ENCODE measurements at places on chromosomes 5 and 9.

- DNase-seq: no peak
These were observed 27.4 kb downstream of the DROSHA start for GRCh38 chr5:31504529-31504928.

DNA sequence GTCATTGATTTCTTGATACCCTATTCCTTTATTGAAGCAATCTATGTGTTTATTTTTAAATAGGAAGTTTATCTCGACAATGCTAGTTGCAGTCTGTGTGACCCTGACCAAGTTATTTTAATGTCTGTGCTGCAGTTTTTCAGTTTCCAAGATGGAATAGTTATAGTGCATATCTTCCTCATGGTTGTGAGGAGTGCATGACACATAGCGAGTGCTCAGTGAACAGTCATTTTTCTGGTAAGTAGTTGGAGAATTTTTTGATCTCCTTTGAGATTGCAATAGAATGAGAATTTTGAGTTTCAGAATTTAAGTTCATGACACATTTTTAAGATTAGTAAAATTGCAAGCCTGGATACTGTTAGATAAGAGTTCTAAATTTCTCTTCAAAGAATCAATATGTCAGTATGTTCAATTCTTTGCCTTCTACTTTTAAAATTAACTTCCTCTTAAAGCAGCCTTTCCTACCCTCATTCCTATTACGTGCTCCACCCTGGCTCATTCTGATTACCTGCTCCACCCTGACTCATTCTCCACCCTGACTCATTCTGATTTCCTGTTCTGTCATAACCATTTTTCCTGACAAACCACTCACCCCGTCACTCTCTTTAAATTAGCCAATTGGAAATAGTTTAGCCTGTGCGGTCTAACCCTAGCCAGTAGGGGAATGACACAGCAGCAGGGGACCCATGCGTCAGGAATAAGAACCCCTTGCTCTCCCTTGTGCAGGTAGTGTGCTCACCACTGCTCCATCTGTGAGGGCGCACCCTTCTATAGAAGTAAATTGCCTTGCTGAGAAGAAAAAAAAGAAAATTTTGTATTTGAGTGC is 30.7 kb downstream of the SPIN1 start:
- no peak for DNase-seq

GRCh38 chr5:90930756-90931431 is 372.3 kb downstream of the ADGRV1 start:
- no peak for DNase-seq

DNA sequence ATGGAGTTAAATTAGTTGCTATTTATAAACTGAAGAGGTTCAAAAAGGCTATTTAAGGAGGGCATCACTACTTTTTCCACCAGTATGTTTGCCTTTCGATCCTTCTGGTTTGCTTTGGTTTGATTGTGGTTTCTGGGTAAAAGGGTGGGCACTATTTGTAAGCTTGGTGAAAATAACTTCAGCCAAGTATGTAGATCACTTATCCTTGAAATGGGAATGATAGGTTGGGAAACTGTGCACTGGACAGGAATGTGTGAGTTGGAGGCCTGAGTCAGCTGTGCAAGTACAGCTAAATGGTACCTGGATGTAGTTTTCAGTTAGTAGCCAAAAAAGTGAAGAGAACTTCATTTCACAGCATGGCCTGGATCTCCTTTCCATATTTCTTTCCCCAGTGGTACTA is 466.2 kb downstream of the ENC1 start:
- DNase-seq: no peak

DNA sequence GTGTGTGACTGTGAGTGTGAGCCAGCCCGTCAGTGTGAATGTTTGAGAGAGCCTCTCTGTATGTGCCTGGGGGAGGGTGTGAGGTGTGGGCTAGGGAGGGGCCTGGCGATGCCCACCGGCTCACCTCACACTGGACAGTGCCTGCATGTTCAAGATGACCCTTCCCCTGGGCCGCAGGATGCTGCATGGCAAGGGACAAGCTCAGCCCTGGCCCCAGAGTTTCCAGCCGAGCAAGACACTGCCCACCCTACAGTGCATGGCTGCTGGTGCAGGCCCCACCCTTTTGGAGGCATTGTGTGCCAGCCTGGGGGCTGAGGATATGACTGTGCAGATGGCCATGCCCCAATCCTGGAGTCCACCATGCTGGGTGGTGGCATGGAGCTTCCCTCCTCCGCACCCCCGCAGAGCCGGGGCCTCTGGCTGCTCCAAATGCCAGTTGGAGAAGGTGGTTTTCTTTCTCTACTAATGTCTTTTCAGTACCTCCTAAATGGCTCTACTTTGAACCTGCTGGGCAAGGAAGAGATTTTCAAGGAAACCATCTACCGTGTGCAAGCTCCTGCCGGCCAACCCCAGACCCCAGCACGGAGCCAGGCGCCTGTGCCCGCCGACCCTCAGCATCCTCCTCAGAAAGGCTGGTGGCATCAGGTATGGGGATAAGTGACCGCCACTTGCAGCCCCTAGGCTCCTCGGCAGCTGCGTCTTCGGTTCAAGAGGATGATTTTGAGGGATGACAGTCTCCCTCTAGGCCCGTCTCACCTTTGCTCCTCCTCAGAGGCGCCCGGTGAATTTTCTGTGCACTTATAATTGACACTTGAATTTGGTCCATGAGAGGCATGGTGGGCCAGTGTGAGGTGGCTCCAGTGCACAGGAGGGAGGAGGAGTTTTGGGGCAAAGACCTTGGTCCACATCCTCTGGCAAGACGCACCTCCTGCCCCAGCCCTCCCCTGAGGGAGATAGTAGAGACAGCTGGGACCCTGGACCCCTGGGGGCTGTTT is 27.7 kb downstream of the FGD3 start:
- DNase-seq: no peak

Measured in posterior cingulate gyrus (tissue), 11 donors.